Activated CD8-positive, alpha-beta memory T cell treated with anti-CD3 and anti-CD28 coated beads, Interleukin-2, amount 10 ng/mL, durations not matched to agents 7 days and 5 days (primary cell): ENCODE measurements at places on chromosomes 3 and 15. TPM values are rescaled to one million over a fixed set of nuclear protein-coding genes. Genes with fewer than 3 reads are reported as not detected.
A peak's percentile ranks its signal among the peaks of the same experiment; 100 is the strongest.

- H3K36me3 ChIP-seq, result no peaks in the 10 kb centered on the region
- no peak overlapping the region for H3K27ac ChIP-seq
- no peak overlapping the region for H3K4me3 ChIP-seq
- no peak for DNase-seq
- no peaks in the 10 kb centered on the region for H3K4me1 ChIP-seq
These were observed 109.7 kb downstream of the SV2B start for GRCh38 chr15:91209726-91210125.

The COL8A1 gene
- total RNA-seq, result 0.09 TPM

DNA sequence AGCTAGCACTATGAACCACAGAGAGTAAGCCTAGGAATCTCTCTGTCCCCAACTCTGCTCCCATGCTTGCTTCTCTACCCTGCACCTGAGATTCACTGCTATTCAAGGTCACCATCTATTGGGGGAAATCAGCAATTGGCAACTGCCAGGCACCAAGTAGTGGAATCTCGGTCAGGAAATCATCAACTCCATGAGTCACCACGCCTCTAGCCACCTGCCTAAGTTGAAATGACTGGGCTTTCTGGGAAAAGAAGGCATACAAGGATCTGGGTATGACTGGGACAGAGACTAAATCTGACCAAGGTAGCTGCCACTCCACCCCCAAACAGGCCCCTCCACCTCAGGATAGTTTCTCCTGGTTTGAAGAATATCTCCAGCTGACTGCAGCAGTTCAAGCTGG is 464.1 kb upstream of the CBLB start:
- peaks cover 66% of the 10 kb centered on the region for H3K4me1 ChIP-seq
- peak overlapping the region; percentile 90 for H3K27ac ChIP-seq
- H3K27me3 ChIP-seq, result no peaks in the 10 kb centered on the region
- H3K36me3 ChIP-seq, result peaks cover 21% of the 10 kb centered on the region

DNA sequence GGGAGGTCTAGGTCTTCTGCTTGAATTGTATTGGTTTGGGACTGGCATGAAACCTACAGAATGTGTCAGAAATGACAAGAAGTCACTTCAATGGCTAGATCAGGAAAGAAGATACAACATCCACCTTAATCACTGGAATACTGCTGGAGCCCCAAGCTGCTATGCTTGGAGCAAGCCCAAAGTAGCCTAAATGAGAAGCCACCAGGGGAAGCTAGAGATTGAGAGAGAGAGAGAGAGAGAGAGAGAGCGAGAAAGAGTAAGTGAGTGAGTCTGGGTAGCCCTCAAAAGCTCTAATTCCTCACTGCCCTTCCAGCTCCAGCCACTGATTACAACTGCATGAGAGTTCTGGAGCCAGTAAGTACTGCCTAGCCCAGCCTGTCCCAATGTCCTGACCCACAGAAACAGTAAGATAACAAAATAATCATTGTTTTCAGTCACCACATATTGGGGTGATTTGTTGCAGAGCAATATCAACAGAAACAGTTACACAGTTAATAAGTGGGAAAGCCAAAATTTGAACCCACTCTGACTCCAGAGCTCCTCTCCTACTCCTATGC is 529.2 kb upstream of the GOLIM4 start:
- H3K4me1 ChIP-seq, result no peaks in the 10 kb centered on the region
- no peak overlapping the region for H3K4me3 ChIP-seq
- DNase-seq, result no peak
- H3K36me3 ChIP-seq, result no peaks in the 10 kb centered on the region
- no peaks in the 10 kb centered on the region for H3K27me3 ChIP-seq
- no peak overlapping the region for H3K27ac ChIP-seq

The PHLDB2 gene
- total RNA-seq, result 4.8 TPM

The IQCF5 gene
- total RNA-seq, result not detected

DNA sequence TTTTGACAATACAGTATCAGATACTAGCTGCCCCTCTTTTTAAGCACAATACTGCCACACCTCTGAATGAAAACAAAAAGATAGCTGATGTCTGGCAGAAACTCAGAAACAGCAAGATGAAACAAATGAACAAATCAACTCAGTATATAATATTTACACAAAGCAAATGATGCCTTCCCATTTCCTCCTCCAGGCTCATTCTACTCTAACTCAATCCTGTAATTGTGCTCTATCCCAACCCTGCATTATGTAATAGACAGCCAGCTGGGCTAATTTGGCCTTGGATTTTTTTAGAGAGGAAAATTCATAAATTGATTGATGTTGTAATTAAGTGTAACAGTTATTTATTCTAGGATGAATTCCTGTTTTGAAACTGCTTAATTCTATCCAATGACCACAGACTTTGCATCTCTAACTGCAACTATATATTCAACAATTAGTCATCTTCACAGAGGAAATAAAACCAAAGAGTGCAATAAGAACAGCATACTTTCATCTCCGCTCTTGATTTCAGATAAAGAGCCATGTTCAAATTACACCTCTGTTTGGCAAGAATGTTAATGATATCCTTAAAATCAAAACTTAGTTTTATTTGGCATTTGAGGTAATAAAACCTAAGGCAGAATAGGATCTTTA is 6.1 kb downstream of the ATG3 start:
- H3K4me1 ChIP-seq, result peaks cover 39% of the 10 kb centered on the region
- no peak for DNase-seq
- H3K27ac ChIP-seq, result no peak overlapping the region

The KLF15 gene
- total RNA-seq, result not detected

The NAALADL2 gene
- total RNA-seq, result not detected

The ROBO1 gene
- 0.87 TPM for total RNA-seq

- H3K4me1 ChIP-seq, result no peaks in the 10 kb centered on the region
- no peak overlapping the region for H3K27ac ChIP-seq
- DNase-seq, result no peak
- H3K27me3 ChIP-seq, result no peaks in the 10 kb centered on the region
- H3K36me3 ChIP-seq, result peaks cover 5% of the 10 kb centered on the region
These were observed 285.1 kb upstream of the MANF start for GRCh38 chr3:51099794-51100535.

GRCh38 chr15:79115986-79116665 is 25.5 kb upstream of the RASGRF1 start:
- H3K4me3 ChIP-seq, result no peak overlapping the region
- no peaks in the 10 kb centered on the region for H3K36me3 ChIP-seq
- no peaks in the 10 kb centered on the region for H3K4me1 ChIP-seq

The CKMT1B gene
- not detected for total RNA-seq

GRCh38 chr15:61198722-61199121 is 30.4 kb downstream of the RORA start:
- H3K27ac ChIP-seq, result no peak overlapping the region
- H3K27me3 ChIP-seq, result peaks cover 17% of the 10 kb centered on the region
- H3K36me3 ChIP-seq, result no peaks in the 10 kb centered on the region
- no peak overlapping the region for H3K4me3 ChIP-seq
- no peaks in the 10 kb centered on the region for H3K4me1 ChIP-seq
- DNase-seq, result no peak

The FBXO40 gene
- total RNA-seq, result not detected

The SCAMP5 gene
- total RNA-seq, result 0.61 TPM

The MAGEL2 gene
- total RNA-seq, result not detected
